Activated CD4-positive, alpha-beta T cell treated with anti-CD3 and anti-CD28 coated beads, Interleukin-2, amount 10 ng/mL, durations not matched to agents 7 days and 5 days (primary cell): ENCODE measurements at places on chromosomes 4 and X. TPM values are rescaled to one million over a fixed set of nuclear protein-coding genes. Genes with fewer than 3 reads are reported as not detected.

BST1 gene
- 1.0 TPM for total RNA-seq

IL13RA2 gene
- total RNA-seq, result not detected

CT45A2 gene
- total RNA-seq, result not detected

LSM6 gene
- 52.2 TPM for total RNA-seq

DNA sequence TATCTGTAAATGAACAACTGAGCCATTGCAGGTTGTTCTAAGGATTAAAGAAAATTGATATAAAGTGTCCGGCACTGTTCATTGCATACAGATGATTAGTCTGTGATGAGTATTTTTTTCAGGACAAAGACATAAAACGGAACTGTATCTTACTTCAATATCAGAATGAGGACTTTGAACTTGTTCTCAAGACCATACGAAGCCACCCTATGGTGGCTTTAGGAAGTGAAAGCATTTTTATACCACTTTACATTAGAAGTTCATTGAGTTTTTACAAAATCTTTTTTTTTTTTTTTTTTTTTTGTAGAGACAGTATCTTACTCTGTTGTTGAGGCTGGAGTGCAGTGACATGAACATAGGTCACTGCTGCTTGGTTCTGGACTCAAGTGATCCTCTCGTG lies 45.2 kb upstream of the TRIM2 start:
- no peak for DNase-seq

GRCh38 chr4:46975812-46976553 lies 17.4 kb downstream of the GABRA4 start:
- no peak for DNase-seq

DNA sequence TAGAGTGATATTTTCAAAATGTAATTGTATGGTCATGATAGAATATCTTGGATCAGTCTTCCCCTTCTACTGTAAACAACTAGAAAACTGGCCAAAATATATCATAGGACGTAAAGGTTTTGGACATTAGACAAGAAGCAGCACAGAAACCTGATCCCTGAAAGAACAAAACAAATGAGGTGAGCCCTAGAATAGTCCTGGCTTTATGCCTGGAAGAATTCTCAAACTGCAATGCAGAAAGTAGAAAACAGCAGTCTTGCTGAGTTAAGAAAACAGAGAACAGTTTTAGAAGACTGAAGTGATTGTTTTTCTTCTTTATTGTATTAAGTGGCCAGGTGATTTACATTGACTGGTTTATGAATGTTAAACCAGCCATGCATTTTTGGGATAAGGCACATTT lies 19.5 kb downstream of the NSUN7 start:
- DNase-seq, result no peak

DNA sequence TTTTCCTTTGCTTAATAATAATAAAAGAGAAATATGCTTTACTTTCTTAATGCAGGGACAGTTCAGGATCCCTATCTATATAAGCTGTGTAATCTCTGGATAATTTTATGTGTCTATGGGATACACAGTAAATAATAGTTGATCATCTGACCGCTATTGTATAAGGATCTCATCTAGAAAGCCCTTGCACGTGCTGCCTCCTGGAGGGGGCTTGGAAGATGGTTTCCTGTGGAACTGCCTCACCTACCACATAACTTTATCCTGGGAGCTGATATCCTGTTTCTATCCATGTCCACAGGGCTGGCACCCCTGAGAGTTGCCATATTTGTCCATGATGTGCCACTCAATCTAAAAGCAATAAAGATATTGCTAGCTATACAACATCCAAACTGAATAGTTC lies 139.3 kb upstream of the FRMPD4 start:
- no peak for DNase-seq

GRCh38 chr4:36064117-36064516 lies 180.2 kb downstream of the ARAP2 start:
- DNase-seq, result no peak

GRCh38 chrX:71366674-71367256 lies 608 bp downstream of the TAF1 start:
- peak; percentile 21 for DNase-seq
